ENCODE measurements at places on chromosomes 7 and 10.
A peak's percentile ranks its signal among the peaks of the same experiment; 100 is the strongest.

GRCh38 chr10:79979976-79980687, 31.2 kb upstream of the SFTPD start:
- DNase-seq = no peak

DNA sequence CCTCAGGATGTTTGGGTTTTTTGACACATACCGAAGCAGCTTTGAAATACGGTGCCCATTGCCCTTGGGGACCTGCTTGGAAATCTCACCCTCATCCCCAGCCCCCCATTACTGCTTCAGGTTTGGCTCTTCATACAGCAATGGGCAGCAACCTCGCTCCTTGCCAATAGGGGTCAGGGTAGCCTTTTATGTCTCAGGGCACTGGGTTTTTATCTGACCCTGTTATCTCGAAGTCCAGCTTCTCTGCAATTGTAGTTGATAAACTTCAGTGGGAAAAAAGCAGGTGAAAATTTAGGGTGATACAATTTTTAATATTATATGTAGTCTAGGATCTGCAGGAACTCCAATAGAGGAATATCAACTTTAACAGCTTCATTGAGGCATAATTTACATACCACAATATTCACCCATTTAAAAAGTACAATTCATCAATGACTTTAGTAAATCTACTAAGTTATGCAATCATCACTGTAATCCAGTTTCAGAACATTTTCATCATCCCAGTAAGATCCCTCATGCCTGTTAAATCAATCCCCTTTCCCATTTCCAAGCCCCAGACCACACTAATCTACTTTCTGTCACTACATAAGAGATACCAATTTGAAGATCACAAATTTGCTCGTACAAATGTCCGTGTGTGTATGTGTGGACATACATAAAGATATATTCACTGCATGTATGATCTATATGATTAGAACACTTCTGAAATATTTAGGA, 386.2 kb downstream of the KCNMA1 start:
- peak; percentile 20 for DNase-seq

DNA sequence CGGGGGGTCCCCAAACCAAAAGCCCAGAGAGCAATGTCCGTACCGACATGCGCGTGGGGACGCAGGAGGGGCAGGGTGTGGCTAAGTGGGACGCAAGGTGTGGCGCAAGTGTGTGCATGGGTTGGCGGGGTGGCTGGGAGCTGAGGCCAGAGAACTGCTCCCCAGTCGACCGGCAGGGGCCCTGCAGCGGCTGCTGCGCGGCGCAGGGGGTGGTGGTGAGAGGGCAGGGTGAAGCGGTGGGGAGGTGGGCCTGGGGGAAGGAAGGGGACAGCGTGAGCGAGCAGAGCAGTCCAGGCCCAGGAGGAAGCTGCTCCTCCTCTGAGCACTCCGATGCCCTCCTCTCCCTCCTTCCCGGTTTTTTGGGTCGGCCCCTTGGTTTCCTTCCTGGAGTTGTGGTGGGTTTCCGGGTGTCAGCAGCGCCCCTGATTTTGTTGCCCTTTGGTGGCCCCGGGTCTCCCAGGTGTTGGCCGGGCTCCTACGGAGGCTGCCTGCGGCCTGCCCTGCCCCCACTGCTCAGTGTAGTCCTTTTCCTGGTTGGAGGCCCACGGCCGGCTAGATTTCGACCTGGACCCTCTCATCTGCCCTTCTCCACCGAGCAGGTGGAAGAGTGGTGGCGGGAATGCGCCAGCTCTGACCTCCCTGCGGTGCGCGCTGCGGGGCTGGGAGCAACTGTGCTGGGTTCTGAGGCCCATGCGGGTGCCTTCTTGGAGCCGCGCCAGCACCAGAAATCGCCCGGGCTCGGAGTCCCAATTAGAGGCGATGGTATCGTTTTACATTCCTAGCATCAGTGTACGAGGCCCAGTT, 40.5 kb upstream of the COMTD1 start:
- DNase-seq = no peak

DNA sequence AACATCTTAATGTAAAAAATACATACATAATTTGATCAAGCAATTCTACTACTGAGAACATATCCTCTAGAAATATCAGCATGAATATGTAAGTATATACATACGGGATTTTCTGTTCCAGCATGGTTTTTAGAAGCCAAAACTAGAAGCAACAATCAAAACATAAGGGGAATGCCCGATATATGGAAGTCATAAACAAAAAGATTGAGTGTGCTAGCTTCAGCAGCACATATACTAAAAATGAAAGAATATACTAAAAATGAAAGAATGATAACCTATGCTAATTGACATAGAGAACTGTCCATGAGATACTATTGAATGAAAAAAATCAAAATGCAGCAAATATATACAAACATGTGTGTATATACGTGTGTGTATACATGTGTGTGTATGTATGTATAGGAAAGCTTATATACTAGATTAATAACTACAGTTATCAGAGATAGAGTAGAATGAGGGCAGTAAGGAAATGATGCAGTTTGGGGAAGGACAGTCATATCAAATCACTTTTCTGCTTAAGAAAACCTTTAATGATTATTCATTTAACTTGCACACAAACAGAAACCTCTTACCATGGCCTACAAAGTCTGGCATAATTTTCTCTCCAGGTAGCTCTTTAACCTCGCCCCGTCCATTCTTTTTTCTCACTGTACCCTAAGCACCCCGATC, 72.9 kb downstream of the NPY start:
- DNase-seq = no peak

- no peak for DNase-seq
Observed at GRCh38 chr10:106401967-106402366, 762.5 kb downstream of the SORCS1 start.

- DNase-seq = no peak
Observed at GRCh38 chr7:100840470-100841100, 11.9 kb upstream of the SLC12A9 start.

- no peak for DNase-seq
Observed at GRCh38 chr7:36336390-36336789, 53.3 kb upstream of the ANLN start.

DNA sequence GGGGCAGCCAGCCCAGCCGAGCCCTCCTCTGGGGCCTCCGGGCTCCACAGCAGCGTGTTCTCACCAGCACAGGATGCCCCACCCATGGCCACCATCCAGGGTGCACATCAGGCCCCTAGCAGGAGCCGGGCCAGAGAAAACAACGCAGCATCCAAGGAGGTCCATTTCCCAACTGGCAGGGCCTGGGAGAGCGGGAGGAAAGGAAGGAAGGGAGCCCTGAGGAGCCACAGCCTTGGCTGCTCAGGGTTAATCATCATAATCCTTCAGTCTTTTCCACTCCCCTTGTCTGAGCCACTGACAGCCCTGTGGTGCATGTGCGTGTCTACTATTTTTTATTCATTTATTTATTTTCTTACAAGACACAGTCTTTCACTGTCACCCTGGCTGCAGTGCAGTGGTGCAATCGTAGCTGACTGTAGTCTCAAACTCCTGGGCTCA, 3.6 kb downstream of the PLAC9 start:
- DNase-seq = no peak

GRCh38 chr10:1486841-1487687, 250.3 kb downstream of the ADARB2 start:
- no peak for DNase-seq

GRCh38 chr7:70542750-70543376, 589.1 kb upstream of the GALNT17 start:
- DNase-seq = no peak

DNA sequence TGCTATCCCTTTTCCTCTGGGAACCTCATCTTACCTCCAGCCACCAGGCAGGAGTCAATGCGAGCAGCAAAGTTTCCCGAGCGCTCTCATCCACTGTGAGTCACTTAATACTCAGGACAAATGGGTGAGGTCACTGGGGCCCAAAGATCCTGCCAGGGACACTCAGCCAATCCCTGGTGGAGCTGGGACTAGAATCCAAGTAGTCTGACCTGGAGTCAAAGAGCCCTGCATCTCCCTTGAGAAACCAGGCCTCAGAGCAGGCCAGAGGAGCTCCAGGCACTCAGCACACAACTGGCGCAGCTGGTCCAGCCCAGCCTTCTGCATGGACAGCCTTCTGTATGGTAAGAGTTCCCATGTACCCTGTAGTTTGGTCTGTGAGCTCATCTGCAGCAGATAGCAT, 142.3 kb downstream of the MAPK8 start:
- DNase-seq = no peak

DNA sequence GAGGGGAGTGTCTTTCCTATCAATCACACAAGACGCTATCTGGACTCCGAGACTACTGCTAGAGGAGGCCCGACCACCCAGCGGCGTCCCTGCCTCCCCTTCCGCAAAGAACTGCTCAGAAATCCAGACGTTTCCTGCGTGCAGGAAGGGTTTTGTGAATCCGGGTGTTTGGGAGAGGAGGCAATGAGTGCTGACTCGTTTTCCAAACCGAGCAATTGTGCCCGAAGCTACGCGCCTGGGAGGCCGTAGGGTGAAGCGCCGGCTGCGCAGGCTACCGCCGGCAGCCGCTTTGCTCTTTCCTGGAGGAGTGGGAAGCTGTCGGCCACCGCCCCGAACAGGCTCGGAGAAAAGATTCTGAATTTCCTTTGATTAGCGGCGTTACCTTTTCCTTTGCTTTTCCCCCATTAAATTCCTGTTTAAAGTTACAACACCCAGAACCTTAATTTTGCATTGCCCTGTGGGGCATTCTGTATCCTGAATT, 5.3 kb downstream of the VAX1 start:
- DNase-seq = no peak

- DNase-seq = no peak
Observed at GRCh38 chr10:62153191-62153590, 115.5 kb downstream of the RTKN2 start.
